Stimulated activated CD8-positive, alpha-beta memory T cell treated with anti-CD3 and anti-CD28 coated beads, Interleukin-4, amount 100 ng/mL, for 24 hours (primary cell): ENCODE measurements at places on chromosomes 6 and 20.

DNA sequence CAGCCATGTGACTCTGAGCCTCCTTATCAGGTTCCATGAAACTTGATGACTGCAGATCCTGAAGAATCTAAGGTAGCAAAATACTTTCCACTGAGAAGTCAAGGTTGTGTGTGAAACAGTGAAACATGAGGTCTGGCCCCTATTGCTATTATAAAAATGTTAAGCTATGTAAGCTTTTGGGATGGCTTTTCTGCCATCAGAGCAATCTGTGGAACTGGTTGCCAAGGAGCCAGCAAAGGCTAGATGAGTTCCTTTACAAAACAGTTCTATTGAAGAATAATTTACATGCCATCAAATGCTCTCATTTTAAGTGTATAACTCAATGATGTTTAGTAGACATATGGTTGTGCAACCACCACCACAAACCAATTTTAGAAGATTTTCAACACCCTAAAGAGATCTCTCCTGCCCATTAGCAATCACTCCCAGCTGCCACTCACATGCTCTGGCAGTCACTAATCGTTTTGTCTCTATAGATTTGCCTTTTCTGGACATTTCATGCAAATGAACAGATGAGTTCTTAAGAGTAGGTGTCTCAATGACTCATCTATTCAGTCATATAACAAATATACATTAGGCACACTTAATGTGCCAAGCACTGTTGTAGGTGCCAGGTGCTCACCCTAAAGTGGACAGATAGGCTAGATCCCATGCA, 19.9 kb upstream of the MEP1A start:
- DNase-seq, result no peak

GRCh38 chr6:23245572-23245971, 676.2 kb downstream of the HDGFL1 start:
- no peak for DNase-seq

GRCh38 chr6:105587349-105588122, 184.7 kb upstream of the PREP start:
- DNase-seq, result no peak

GRCh38 chr6:161414707-161415106, 140.8 kb upstream of the AGPAT4 start:
- no peak for DNase-seq

- DNase-seq, result peak; percentile 76
These were observed 458 bp upstream of the ARMC12 start for GRCh38 chr6:35736253-35736894.

GRCh38 chr20:47297746-47298145, 58.8 kb downstream of the ZMYND8 start:
- no peak for DNase-seq

DNA sequence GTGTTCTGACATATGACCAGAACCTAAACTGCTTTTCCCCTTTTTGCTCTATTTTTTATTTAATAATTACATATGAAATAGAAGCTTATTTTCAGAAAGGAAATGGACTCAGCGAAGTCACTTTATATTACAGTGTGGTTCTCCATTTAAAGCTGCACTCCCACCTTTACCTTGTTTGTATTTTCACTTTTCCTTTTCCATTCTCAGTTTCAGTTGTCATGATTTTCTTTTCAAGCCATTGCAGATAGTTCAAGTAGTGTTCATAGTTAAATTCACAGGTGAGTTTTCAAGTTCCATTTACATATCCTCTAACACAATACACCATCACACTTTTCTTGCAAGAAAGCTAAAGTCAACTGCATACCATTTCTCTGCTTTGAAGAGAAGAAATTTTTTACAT, 400.2 kb downstream of the HACE1 start:
- DNase-seq, result no peak

DNA sequence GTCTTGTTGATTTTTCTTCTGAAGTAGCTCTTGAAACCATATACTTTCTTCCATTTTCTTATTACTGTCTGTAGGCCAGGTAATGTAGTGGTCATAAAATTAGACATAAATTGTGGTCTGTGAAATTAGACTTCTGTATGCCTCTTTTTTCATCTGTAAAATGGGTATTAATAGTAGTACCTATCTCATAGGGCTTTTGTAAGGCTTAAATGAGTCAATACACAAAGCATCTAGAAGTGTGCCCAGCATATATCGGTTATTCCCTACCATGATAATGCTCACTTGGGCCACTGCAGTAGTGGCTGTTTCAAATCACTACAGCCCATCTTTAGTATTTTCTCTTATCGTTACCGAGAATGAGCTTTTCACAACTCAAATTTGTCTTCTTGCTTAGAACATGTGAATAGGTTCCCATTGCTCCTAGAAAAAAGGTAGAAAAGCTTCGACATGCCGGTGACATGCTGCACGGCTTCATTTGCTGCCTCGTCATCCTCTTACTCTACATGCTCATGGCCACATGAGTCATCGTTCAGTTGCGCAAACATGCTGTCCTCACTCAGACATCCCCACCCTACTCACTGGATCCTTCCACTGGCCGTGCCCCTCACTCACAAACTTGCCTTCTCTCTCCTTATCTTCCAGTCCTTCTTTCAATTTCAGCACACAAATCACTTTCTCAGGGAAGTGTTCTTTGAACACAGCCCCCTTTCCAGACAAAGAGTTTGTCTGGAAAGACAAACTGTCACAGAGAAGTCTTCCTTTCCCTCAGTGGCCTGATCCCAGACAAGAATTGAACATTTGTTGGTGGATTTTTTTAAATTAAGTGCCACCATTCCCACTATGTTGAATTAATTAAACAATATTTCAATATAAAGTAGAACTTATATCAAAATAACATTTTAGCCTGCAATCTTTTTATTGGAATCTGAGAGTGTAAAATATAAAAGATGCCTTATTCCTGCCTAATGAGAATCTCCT, 32.2 kb upstream of the ERVFRD-1 start:
- no peak for DNase-seq

- no peak for DNase-seq
These were observed 78.9 kb downstream of the THBS2 start for GRCh38 chr6:169174516-169175359.

GRCh38 chr20:34403063-34403827, 40.2 kb downstream of the ITCH start:
- DNase-seq, result no peak

GRCh38 chr6:108644252-108644651, 83.5 kb downstream of the FOXO3 start:
- no peak for DNase-seq

DNA sequence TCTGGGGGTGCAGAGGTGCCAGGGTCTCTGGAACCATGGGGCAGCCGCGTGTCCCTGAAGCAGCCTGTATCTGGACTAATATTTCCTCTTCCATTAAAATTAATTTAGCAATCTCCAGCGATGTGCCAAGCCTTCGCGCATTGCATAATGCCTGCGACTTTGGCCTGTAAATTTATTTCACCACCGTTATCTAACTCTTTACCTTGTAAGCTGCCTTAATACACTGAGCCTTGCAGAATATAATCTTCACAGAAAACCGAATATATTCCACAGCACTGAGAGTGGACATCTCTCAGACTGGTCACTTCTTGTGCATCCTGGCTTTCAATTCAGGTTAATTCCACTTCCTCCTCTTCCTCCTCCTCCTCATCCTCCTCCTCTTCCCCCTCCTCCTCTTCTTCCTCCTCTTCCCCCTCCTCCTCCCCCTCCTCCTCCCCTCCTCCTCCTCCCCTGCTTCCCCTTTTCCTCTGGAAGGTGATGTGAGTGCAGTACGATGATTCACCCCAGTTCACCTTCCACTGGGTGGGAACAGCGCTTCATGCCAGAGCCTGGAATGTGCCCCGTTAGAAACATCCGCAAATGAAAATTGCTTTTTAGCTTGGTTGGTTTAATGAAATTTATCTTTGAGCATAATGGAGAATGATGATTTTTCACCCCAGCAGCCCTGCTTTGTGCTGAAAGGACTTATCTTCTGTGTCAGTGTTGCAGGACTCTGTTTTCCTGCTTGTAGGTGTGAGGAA, 101.4 kb downstream of the CDH4 start:
- no peak for DNase-seq

DNA sequence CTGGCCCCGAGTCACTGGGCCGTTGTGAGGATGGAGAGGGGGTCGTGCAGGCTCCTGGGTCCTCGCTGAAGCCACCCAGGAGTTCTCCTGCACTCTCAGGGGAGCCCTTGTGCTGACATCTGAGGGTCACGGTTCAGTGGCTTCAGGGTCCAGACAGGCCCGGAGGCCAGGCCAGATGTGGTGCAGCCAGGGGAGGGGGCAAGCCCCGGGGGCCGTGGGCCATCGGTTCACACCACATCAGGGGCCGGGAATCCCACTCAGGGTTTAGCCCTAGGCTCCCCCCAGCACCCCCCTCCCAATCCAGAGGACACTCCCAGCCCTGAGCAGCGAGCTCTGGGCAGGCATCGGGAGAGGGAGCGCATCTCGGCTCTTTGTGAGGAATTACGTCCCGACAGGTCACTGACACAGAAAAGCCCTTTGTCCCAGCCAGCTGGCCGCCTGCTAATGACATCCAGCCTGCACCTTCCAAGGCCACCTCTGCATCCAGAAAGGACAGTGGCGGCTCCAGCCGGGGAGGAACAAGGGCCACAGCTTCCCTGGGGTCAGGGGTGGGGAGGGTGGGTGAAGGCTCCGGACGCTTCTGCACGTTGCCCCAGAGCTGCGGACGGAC, 6.4 kb upstream of the CHRNA4 start:
- no peak for DNase-seq

DNA sequence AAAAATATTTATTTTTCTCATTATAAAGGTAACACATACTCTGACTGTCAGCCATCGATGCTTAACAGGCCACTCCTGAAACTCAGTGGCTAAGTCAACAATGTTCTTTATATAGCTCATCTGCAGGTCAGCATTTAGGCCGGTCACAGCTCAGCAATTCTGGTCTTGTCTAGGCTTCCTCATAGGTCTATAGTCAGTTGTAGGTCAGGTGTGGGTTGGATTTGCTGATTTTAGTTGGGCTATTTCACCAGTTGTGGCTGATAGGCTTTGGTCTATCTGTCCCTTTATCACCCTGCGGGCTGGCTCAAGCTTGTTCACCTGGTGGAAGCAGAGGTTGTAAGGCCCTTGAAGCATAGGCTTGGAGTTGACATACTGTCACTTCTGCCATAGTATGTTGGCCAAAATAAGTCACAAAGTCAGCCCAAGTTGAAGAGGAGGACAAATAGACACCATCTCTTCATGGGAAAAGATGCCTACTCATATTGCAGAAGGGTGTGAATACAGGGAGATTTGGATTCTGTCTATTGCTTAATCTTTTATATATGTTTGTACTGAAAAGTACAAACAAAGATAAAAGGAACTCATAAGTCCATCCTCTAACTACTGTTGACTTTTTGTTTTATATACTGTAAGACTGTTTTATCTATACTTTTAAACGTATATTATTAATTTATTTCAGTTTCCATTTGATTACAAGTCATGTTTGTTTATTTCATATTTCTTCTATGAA, 75.0 kb downstream of the BCKDHB start:
- DNase-seq, result no peak

DNA sequence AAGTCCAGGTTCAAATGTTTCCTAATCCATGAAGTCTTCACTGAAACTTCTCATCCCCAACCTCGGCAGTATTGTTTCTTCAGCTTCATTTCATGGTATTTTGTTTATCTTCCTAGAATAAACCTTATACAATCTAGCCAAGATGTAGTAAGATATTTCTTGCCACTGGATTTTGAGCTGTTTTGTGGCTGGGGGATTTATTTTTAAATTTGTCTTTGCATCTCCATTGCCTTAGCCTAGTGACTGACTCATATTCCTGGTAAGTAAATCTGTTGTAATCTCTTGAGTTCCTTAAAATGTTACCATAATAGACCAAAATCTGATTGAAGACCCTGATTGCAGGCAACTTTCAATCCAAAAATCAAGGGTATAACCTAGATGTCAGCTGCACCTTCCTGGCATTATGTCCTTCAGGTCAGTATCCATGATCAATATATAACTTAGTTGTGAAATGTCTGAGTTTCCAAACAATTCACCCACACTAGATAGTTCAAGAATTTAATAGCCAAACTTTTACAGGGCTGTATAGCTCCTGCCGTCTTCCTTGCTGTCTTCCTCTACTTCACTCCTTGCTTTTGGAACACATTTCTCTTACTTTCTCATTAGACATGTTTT, 4.7 kb upstream of the TRMT11 start:
- DNase-seq, result no peak

GRCh38 chr20:19659448-19659847, 98.6 kb upstream of the RIN2 start:
- no peak for DNase-seq

- no peak for DNase-seq
These were observed 10.7 kb downstream of the FAM8A1 start for GRCh38 chr6:17610835-17611234.

DNA sequence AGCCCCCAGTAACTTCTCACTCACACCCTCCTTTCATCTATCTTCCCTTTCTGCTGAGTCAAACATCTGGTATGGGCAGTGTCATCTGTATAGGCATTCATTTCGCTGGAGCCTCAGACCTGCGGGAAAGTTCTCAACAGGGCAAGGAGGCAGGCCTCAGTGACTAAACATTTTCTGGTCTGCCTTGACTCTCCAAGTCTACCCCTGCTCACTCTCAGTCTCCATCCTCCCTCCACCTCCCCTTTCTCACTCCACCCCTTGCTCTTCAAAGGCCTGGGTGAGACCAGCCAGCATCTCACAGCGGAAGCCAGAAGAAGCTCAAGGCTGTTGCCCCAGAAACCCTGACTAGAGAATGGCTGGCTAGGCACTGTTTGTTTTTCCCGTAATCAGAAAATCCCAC, 105.0 kb upstream of the BEND6 start:
- no peak for DNase-seq

GRCh38 chr6:104686550-104687175, 173.1 kb downstream of the HACE1 start:
- DNase-seq, result no peak

GRCh38 chr6:41332842-41333736, 2.3 kb upstream of the NCR2 start:
- DNase-seq, result no peak

DNA sequence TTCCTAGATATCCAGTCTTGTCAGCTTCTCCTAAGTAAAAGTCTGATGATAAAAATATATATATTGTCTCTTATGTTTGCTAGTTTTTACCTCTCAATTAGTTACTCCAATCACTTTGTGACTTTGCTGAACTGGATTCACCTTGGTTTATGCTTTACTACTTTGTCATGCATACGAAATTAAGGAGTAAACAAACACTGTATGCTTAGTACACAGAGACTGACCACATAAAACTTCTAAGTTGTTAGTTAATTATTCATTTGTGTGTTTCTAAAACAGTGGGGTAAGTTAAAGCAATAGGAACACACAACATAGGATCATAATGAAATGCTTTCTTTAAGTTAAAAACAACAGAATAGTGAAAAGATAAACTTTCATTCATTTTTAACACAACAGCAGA, 877.3 kb upstream of the MAP3K7 start:
- no peak for DNase-seq
